Inflammatory macrophage treated with lipopolysaccharide for 4 hours (primary cell): ENCODE measurements at places on chromosomes 12 and 14.

DNA sequence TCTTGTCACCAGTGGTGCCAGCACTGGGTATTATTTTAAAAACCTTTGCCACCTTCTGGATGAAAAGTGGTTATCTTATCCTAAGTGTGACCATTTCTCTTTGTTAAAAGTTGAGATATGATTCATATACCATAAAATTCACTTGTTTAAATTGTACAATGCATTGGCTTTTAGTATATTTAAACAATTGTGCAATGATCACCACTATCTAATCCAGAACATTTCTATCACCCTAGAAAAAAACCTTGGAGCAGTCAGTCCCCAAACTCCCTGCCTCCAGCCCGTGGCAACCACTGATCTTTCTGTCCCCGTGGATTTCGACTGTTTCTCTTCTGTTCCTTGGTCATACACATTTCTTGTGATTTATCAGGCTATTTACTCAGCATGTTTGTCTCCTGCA, 28.3 kb downstream of the SH2B3 start:
- no peak for DNase-seq

DNA sequence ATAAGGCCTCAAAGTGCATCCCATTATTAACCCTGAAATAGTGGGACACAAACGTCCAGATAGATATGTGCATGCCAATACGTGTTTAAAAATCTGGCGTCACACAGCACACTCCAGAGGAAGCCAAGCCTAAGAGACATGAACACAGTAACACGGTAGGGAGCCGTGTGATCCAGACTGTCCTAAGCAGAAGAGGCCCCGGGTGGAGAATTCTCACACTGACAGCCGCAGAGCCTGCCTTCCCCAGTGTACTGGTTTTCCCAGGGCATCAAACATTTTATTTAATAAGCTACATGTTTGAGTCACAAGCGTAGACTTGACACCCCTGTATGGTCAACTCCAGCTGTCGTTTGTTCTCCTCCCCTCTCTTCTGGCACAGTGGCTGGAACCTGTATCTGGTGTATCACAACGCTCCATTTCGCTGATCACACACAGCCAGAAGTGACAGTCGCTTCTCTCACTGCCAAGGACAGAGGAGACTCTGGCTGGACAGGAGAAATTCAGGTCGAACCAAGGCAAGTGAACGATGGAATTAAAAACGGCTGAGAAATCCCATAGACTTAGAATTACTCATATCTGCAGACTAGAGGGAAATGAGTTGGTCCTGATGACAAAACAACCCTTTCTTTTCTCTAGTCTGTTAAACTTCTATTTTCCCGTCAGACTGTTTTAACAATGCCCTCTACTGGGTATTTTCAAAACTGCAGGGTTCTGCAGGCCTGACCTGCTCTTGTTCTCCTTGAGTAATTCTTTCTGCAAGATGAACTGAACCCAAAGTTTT, 359.9 kb downstream of the RGS6 start:
- peak; percentile 46 for DNase-seq

DNA sequence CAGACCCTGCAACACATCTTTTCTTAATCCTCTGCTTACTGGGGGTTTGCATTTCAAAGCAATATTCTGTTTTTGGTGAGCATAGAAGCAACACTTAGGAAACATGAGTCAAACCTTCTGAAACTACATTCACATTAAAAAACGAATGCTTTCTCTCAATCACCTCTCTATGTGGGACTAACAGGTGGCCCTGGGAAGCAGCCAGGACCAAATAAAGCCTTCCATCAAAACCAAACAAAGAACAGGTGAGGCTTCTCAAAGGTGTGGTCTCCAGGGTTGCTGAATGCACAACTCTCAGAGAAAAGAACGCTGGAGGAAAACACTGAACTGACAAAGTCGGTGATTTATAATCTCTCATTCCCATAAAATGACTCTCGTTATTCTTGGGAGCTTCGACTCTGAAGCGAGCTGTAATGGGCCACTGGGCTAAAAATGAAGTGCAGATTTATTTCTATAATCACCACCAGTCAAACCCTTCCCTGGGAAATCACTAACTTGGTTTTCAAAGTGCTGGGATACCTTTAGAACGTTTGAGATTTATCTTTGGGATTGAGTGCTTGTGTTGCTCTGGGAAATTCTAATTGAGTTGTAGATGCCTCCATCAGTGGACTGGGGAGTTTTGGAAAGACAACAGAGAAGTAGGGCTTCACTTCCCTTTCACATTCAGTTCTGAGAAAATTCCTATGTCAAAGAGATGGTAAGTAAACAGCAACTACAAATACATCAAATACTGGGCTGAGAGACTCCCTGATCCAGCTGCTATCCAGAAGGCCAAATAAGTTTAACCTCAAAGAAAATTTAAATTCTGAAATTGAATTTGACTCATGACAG, 262.0 kb upstream of the TMPO start:
- no peak for DNase-seq

DNA sequence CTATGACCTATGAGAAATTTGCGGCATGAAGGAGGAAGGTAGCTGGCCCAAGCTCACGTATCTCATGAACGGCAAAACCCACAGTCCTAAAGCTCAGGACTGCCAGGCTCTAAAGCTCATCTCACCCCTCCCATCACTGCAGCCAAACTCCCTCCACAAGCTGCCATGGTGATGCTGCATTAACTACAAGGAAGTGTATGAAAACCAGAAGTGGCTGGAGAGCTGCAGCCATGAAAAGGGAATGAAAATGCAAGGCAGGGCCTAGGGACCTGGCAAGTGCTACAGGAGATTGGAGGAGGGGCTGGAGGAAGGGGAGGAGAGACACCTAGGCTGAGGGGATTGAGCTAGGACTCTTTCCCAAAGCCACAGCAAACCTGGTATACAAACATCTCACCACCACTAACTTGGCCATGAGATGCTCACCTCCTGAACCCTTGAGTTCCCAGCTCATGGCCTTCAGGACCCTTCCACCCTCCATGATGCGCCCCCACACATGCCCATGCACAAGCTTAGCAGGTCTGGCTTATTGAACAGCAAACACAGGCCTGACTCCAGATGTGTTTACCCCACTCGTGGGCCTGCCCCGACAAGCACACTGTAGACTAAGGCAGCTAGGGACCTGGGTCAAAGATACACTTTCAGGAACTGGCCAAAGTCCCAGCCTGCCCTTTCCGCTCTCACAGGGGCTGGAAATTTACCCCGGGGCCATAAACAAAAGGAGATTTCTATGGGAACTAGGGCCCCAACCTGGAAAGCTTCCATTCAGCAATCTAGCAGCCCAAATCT, 42.0 kb downstream of the LTBP2 start:
- DNase-seq: no peak

GRCh38 chr12:19436931-19437330, 2.4 kb upstream of the AEBP2 start:
- DNase-seq: no peak

GRCh38 chr14:75885829-75886228, 96.0 kb downstream of the TGFB3 start:
- no peak for DNase-seq

DNA sequence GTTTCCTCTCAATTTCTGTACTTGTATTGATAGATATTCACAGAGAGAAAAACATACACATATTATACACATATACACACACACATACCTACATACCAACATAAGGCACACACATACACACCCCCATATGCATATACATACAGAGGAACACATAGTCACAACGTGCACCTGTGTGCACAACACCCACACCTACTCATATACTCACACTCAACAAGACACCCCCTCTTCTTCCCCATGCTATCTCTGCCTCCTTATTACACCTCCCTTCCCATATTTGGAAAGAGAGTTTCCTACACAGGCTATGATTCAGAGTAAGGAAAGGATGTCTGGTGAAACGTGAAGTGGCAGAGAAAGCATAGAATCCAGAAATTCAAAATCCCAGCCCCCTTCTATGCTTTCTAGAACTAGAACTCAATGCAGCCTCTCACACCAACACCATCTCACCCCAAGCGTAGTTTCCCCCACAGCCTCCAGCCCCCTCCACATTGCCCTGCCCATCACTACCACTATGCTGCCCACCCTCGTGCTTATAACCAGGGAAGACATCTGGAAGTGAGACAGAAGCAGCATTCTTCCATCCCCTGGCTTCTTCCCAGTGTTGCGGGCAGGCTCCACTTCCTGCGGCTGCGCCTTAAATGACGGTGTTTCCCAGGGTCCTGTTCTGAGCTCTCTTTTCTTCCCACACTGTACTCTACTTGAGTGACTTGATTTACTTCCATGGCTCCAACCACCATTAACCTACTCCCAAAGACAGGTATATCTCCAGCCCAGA, 2.4 kb downstream of the RNASE8 start:
- DNase-seq: no peak

DNA sequence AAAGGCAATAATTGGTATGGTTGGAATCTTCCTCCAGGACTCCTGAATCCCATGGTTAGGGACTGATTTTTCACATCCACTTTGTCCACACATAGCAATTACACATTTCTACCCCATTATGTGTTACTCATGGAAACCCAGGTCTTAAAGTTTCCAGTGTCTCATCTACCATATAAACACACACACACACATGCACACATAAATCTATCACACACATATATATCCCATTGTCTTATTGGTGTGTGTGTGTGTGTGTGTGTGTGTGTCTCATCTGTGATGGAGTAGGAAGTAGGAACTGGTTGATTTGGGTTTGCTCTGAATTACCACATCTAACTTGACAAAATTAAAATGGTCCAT, 525.4 kb downstream of the FUT8 start:
- DNase-seq: no peak

GRCh38 chr12:25864306-25865276, 93.9 kb upstream of the RASSF8 start:
- no peak for DNase-seq

GRCh38 chr12:99752740-99753139, 105.2 kb downstream of the GARIN6 start:
- DNase-seq: no peak

DNA sequence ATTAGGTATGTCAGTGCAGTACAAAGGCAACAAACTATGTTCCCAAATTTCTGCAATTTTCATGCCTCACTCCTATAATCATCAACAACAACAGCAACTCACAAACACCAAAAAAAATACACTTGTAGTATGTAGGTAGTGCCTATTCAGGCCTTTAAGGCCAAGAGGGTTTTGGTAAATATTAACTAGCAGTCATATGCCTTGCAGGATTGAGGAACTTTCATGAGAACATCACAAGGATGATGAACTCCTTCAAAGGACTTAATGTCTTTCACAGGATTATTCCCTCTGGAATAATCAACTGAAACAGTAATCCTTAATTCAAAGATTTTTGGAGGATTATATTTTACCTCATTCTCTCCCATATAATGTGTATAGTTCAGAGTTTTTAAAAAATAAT, 293.8 kb downstream of the NOVA1 start:
- no peak for DNase-seq

DNA sequence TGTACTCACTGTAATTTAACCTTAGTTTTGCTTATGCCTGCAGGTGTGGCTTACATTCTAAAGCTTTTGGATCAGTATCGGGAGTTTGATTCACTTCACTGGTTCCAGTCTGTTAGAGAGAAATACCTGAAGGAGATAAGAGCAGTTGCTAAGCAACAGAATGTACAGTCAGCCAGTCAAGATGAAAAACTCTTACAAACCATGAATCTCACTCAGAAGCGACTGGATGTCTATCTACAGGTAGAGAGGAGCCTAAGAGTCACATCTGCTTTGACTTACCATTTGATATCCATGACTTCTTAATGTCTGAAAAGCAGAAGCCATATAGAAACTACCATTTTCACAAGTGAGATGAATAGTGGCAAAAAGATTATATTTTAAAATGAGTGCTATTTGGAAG, 56.5 kb downstream of the WASHC4 start:
- DNase-seq: no peak

- DNase-seq: no peak
Measured at GRCh38 chr12:75774261-75775052, 257.1 kb downstream of the PHLDA1 start.

DNA sequence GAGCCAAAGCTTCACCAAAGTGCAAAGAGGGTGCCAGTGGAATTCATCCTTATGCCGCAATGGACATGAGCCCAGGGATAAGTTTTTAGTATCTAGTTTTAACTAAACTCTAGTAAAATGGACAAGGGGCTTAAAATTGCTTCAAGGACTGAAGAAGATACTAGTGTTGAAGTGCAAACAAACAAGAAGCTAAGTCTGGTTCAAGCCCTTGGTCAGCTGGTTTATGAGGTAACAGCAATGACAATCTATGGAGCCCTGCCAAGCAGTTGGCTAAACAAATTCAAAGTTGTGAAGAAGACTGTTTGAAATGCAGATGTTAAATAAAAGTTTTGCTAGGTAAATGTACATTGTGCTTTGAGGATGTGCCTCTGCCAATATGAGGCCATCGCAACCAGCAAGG, 209.4 kb downstream of the KTN1 start:
- no peak for DNase-seq

DNA sequence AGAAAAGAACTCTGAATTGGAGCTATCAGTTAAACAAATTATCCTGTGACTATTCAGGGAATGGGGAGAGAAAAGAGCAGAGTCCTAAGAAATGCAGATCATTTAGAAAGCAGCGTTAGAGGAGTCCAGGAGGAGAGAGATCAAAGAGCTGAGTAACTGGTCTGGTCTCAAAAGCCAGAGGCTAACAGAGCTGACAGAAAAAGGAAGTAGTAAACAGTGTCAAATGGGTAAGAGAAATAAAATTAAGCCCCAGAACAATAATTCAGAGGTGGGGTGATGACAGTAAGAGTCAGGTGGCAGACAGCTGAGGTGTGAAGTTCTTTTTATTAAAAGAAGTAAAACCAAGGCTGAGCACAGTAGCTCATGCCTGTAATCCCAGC, 19.3 kb downstream of the GXYLT1 start:
- DNase-seq: no peak

DNA sequence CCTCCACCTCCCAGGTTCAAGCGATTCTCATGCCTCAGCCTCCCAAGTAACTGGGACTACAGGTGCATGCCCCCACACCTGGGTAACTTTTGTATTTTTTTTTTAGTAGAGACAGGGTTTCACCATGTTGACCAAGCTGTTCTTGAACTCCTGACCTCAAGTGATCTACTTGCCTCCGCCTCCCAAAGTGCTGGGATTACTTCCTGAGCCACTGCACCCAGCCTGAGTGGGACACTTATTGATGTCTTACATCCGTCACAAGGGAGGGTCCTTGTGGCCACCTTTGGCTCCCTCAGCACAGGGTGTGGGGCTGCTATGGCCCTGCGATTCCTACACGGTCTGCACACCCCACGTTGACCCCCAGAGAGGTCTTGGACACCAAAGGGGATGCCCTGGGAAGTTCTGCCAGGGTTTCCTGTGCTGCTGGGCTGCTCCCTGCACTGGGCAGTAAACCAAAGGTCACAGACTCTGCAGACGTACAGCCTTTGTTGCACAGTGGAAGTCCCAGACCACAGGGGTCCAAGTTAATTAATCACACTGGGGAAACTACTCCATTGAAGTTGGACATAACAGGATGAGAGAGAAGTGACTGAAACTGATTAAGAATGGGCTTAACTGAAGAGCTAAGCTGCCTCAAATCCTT, 95.7 kb downstream of the SAMD4A start:
- DNase-seq: no peak

DNA sequence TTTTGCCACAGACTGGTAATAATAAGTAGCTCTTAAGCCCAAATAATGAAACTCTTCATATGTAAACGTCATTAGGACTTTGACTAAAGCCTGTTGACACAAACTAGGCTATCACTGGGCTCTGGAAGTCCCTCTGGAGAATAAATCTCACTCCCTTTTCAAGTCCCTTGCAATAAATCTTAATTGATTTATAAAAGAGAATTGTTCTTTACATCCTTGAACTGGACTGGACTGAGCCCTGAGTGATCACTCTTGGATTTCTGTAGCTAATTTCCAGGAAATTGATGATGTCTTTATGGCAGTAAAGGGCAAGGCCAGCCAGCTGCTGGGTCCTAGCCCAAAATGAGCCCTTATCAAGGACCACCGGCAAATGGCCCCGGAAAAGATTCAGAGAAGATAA, 1162.7 kb downstream of the BCL11B start:
- DNase-seq: no peak

- peak; percentile 42 for DNase-seq
Measured at GRCh38 chr12:89975574-89975973, 266.9 kb upstream of the ATP2B1 start.
